ENCODE measurements at places on chromosomes 5 and 9. TPM values are rescaled to one million over a fixed set of nuclear protein-coding genes. Genes with fewer than 3 reads are reported as not detected.
A peak's percentile ranks its signal among the peaks of the same experiment; 100 is the strongest.

Gene LHX3
- not detected for total RNA-seq

Gene TMEM141
- 74.2 TPM for total RNA-seq

Gene INSL4
- not detected for total RNA-seq

Gene CCDC192
- not detected for total RNA-seq

Gene FGF10
- total RNA-seq: 0.59 TPM

DNA sequence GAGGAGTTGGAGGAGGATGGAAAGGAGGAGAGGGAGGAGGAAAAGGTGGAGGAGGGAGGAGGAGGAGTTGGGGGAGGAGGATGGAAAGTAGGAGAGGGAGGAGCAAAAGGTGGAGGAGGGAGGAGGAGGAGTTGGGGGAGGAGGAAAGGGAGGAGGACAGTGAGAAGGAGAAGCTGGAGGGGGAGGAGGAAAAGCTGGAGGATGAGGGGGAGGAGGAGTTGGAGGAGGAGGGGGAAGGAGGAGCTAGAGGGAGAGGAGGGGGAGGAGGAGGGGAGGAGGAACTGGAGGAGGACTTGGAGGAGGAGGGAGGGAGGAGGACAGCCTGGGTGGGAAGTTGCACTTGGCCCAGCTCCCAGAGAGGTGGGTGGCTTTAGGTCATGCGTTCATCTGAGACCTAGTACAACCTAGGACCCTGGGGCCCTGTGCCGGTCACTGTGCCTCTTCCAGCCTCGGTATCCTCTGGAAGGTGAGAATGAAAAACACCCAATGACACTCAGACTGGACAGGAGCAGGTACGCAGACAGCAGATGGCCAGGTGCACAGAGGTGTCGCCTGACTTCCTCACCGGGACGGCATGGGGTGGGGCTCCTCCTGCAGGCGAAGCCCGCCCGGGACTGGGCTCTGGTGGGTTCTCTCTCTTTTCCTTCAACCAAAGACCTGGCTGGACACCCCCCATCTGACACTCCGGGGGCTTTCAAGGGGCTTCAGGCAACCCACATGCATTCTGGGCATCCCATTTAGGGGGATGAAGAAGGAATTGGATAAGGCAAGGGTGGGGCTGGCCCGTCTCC lies 12.2 kb upstream of the SLC2A6 start:
- DNase-seq: peak; percentile 22

- DNase-seq: no peak
Measured at GRCh38 chr9:107447834-107448233, 41.7 kb downstream of the KLF4 start.

- no peak for DNase-seq
Measured at GRCh38 chr9:78601957-78602565, 305.1 kb downstream of the PSAT1 start.

- no peak for DNase-seq
Measured at GRCh38 chr9:124356745-124357390, 58.4 kb downstream of the PSMB7 start.

DNA sequence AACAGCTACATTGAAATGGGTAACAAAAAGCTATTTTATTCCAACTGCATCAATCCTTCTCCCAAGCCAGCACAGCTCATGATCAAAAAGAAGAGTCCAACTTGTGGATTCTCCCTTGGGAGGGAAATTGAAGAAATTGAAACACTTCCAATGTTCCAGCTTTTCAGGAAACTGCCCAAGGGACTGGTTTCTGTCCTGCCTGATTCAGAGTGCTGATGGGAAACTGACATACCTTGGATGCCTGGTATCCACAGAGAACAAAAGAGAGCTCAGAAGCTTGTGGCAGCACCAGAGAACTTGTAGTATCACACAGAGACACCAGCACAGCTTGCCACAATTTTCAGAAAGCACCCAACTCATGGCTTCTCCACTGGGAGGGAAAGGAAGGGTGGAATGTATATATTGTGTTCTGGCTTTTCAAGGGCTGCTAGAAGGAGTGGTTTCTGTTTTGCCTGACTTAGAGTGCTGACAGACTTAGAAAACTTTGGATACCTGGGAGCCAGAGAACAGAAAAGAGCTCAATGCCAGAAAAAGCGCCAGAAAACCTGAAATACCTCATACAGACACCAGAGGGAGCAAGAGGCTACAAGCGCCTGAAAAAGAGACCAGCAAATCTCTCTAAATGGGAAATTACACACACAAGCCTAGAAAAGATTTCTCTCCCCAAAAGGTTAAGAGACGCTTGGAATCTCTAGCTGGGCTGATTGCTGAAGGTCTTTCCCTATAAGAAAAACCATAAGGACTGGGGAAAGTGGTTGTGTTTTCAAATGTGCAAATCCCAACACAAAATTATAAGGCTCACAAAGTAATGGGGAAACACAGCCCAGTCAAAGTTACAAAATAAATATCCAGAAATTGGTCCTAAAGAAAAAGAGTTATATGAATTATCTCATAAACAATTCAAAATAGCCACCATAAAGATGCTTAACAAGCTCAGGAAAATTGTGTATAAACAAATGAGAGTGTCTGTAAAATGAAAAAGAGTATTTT lies 178.8 kb downstream of the SPOCK1 start:
- no peak for DNase-seq

- no peak for DNase-seq
Measured at GRCh38 chr5:99765011-99765410, 770.2 kb upstream of the FAM174A start.

GRCh38 chr9:31908158-31908890 lies 476.1 kb upstream of the ACO1 start:
- no peak for DNase-seq

- no peak for DNase-seq
Measured at GRCh38 chr5:14595891-14596290, 14.3 kb downstream of the OTULINL start.

- DNase-seq: no peak
Measured at GRCh38 chr5:147332658-147333057, 97.8 kb downstream of the STK32A start.

- DNase-seq: no peak
Measured at GRCh38 chr9:107218829-107219485, 64.1 kb upstream of the RAD23B start.
